ENCODE measurements at places on chromosomes 11 and 22.
A peak's percentile ranks its signal among the peaks of the same experiment; 100 is the strongest.

- no peaks in the 10 kb centered on the region for H3K4me1 ChIP-seq
- H3K36me3 ChIP-seq: no peaks in the 10 kb centered on the region
- H3K4me3 ChIP-seq: no peak overlapping the region
- H3K27me3 ChIP-seq: no peaks in the 10 kb centered on the region
- no peak for DNase-seq
Observed at GRCh38 chr11:24348908-24349307, 147.9 kb upstream of the LUZP2 start.

DNA sequence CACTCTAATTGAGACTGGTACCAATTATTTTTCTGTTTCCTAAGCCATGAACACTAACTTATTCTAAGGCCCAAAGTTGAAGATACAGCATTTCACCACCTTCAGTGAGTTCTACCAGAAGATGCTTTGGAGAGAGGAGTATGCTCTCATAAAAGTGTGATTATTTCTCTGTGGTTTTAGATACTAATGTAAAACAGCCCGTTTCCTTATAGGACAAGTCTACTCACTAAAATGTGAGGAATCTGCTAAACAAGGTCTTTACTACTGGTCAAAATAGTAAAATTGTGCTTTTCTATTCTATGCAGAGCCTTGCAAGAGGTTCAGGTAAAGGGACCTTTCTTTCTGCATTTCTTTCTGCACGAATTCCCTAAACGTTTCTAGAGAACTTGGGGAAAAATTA lies 2.4 kb downstream of the LGR4 start:
- H3K27me3 ChIP-seq: no peaks in the 10 kb centered on the region
- H3K36me3 ChIP-seq: no peaks in the 10 kb centered on the region
- peak overlapping the region; percentile 89 for H3K4me3 ChIP-seq
- peaks cover 12% of the 10 kb centered on the region for H3K4me1 ChIP-seq
- H3K27ac ChIP-seq: no peak overlapping the region

DNA sequence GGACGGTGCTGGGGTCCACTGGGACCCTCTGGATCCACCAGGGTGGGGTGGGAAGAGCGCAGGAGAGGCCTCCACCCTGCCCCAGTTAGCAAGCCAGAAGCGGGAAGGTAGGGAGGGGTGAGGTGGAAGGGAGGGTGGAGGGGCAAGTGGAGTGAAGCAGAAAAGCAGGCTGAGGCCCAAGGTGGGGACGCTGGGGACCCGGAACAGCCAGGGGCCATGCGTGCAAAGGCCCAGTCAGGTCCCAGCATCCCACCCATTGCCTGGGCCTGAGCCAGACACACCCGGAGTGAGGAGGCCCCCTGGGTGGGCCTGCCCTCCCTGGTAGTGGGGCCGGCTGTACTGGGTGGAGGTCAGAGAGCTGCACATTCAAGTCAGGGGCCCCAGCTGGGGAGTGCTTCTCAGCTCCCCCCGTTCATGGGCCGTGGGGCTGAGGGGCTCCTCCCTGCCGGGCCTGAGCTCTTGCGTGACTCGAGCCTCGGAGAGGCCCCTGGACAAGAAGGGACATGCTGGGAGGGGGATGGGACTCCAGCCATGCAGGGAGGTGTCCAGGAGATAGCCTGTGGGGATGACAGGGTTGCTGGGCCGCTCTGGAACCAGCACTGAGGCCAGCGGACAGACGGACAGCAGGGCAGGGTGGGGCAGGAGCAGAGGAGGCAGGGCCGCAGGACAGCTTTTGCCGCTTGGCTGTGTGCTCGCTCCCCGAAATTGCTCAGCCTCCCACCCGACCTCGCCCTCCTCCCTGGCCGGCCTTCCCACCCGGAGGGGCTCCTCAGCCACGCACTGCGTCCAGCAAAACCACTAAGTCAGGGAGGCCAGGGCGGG lies 7.7 kb downstream of the TNNT3 start:
- H3K36me3 ChIP-seq: no peaks in the 10 kb centered on the region
- no peaks in the 10 kb centered on the region for H3K27me3 ChIP-seq

DNA sequence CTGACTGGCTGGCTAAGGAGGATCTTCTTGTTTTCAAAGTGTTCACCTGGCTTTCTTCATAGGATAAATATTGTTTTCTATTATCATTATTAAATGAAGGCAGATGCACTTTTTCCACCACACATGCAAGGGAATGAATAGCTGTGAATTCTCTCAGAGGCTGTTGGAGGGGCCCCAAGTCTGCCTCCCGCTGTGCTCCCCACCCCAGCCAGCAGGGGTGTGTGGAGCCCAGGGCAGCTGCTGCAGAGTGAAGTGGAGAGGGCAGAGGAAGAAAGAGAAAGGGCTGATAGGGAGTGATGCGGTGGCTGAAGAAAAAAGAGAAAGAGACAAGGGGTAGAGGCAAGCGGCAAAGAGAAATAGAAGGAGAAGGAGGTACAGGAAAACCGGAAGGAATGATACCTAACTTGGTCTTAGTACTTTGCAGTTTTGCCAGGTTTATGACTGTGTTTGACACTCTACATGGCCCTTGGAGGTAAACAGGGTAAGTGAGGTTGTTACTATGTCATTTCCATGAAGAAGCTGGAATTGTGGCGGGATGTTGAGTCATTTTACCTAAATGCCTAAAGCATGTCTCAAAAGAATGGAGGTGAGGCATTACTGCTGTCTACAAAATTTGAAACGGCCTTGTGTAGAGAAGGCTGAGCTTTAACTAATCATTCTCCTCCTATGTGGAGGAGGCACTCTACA lies 145.7 kb upstream of the B3GAT1 start:
- H3K4me1 ChIP-seq: no peaks in the 10 kb centered on the region
- DNase-seq: peak; percentile 40
- no peak overlapping the region for H3K4me3 ChIP-seq
- H3K36me3 ChIP-seq: no peaks in the 10 kb centered on the region
- H3K27me3 ChIP-seq: peaks cover under 1% of the 10 kb centered on the region

DNA sequence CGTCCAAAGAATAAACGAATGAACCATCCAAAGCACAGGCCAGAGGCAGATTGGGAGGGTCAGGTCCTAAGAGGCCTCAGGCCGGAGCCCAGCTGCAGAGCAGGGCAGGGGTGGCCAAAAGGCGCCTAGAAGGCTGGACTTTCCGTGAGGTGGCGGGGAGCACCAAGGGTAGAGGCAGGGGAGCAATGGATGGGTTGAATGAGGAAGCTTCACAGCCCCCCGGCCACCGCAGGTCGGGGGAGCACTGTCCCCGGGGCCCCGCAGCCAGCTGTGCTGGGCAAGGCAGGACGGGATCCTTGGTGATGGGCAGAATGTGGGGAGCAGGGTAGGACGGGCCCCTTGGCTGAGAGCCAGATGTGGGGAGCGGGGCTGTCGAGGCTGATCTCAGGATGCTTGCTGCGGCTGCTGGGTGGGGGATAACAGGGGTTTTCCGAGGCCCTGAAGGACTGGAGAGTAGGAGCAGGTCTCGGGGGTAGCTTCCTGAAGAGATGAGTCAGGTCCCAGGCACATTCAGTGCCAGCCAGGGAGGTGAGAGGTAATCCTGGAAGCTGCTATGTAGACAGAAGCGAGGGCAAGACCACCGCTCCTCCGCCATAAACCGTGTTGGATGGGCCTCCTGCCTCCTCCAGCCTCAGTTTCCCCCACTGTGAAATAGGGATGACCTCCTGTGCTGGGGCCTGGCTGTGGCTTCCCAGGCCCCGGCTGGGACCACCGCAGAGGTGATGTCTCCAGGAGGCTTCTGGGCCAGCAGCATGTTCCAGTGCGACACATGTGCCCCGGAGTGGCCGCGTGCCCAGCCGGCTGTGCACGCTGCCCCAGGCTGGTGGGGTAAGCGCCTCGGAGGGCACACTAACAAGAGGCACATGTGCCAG lies 34.6 kb upstream of the KCNQ1OT1 start:
- no peaks in the 10 kb centered on the region for H3K36me3 ChIP-seq
- H3K4me1 ChIP-seq: peaks cover 2% of the 10 kb centered on the region
- H3K27ac ChIP-seq: no peak overlapping the region

GRCh38 chr11:92249156-92249753 lies 24.6 kb downstream of the FAT3 start:
- H3K27ac ChIP-seq: no peak overlapping the region
- no peaks in the 10 kb centered on the region for H3K36me3 ChIP-seq
- DNase-seq: no peak
